Muscle of leg (tissue), 16 donors: ENCODE measurements at places on chromosomes 6 and 20. TPM values are rescaled to one million over a fixed set of nuclear protein-coding genes. Genes with fewer than 3 reads are reported as not detected.

The FAM217B gene
- total RNA-seq = 13.1 TPM

The TMEM217 gene
- total RNA-seq = 0.49 TPM

The GNAS-AS1 gene
- total RNA-seq = 2.4 TPM

The RBM24 gene
- 157 TPM for total RNA-seq

The CALHM6 gene
- 3.8 TPM for total RNA-seq

The OR2B6 gene
- total RNA-seq = 0.09 TPM

The MGME1 gene
- total RNA-seq = 10.4 TPM

The SLC22A7 gene
- not detected for total RNA-seq

The NKX2-2 gene
- 0.04 TPM for total RNA-seq

The MOXD1 gene
- total RNA-seq = 3.1 TPM

The MYMX gene
- 12.4 TPM for total RNA-seq

The RGS17 gene
- total RNA-seq = 0.53 TPM

The HLA-DPA1 gene
- 18.6 TPM for total RNA-seq

The COL20A1 gene
- 4.6 TPM for total RNA-seq

The KCNK17 gene
- total RNA-seq = 0.44 TPM

The ZNF391 gene
- 3.0 TPM for total RNA-seq

The XKR7 gene
- 0.04 TPM for total RNA-seq

The ZNF322 gene
- 23.0 TPM for total RNA-seq

The CRIP3 gene
- 1.1 TPM for total RNA-seq

The SAMD3 gene
- total RNA-seq = 0.71 TPM

The BPI gene
- 0.40 TPM for total RNA-seq

The NKX2-4 gene
- total RNA-seq = not detected

The ASIP gene
- total RNA-seq = 0.27 TPM

The FNDC1 gene
- 73.6 TPM for total RNA-seq

The LIN28B gene
- total RNA-seq = 0.04 TPM

The LY6G6C gene
- total RNA-seq = 0.09 TPM

The SUMO4 gene
- total RNA-seq = 2.2 TPM

The ARFGEF3 gene
- total RNA-seq = 1.1 TPM

The ISM1 gene
- total RNA-seq = 1.4 TPM

The AVP gene
- total RNA-seq = 0.18 TPM

The SLC26A8 gene
- total RNA-seq = not detected

The DPPA5 gene
- not detected for total RNA-seq

The ZNF334 gene
- 8.5 TPM for total RNA-seq

The TSPO2 gene
- total RNA-seq = 0.22 TPM

The OLIG3 gene
- total RNA-seq = not detected

The SNX5 gene
- 78.9 TPM for total RNA-seq
